Glomerular endothelial cell (primary cell): ENCODE measurements at places on chromosomes 1 and 21. TPM values are rescaled to one million over a fixed set of nuclear protein-coding genes. Genes with fewer than 3 reads are reported as not detected.

- DNase-seq: no peak
These were observed 10.8 kb downstream of the FRRS1 start for GRCh38 chr1:99755664-99756063.

DNA sequence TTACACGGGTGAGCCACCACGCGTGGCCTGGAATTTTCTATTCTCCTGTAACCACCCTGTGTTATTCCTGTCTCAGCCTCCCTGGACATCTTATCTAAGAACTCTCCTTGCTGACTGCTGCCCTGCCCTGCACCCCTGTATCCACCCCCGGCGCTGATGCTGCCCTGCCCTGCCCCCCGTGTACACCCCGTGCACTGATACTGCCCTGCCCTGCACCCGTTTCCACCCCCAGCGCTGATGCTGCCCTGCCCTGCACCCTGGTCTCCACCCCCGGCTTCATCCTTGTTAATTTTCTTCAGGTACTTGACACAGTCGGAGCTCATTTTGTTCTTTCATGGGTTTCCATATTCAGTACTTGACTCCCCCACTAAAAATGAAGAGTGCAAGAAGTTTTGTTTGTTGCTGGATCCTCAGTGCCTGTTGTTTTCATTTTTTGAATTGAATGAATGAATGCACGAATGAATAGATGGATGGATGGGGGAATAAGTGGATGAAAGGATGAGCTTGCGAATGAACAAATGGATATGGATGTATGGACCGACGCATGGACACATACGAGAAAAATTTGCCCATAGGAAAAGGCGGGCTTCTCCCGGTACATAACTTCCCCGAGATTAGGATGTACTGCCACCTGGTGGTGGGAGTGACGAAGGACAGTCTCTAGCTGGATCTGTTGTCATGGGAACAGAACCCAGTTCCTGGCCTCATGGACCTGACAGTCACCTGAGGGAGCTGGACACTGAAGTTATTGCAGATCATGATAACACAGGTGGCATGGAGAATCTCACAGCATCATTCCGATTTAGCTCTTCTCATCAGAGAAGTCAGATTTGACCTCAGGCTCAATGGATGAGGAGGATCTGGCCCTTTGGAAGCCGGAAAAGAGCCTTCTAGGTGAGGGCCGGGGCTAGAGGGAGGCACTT, 14.9 kb downstream of the AADACL4 start:
- peak; percentile 47 for DNase-seq

DNA sequence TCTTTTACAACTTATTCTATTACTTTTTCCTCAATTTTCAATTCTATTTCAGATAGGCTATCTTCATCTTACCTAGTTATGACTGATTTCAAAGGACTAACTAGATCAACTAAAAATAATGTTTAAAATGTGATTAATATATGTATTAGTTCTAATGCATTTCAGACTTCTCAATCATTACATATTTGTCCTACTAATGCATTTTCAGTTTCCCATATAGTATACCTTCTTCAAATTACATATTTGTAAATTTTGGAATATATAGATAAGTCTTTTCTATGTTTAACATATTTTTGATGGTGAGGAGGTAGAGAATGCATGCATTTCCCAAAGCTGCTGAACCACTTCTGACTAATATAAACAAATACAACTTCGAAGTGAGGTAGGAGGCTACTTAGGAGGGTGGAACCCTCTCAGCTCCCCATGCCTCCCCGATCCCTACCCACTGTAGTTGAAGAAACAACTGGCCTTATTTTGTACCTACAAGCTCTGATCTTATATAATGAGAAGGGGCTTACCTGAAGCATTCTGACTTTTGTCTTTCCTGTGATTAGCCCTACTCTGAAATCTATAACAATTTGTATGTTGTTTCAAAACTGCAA, 1.7 kb downstream of the TRMT1L start:
- no peak for DNase-seq

Gene RNF207
- total RNA-seq: 22.5 and 31.0 TPM in 2 replicates

Gene ERICH3
- not detected in 2 replicates for total RNA-seq

- no peak for DNase-seq
These were observed 70.6 kb downstream of the LAMC1 start for GRCh38 chr1:183093786-183094298.

- DNase-seq: no peak
These were observed 25.0 kb downstream of the GJA5 start for GRCh38 chr1:147735423-147735822.

Gene TRPM2
- 3.4 and 5.7 TPM in 2 replicates for total RNA-seq

DNA sequence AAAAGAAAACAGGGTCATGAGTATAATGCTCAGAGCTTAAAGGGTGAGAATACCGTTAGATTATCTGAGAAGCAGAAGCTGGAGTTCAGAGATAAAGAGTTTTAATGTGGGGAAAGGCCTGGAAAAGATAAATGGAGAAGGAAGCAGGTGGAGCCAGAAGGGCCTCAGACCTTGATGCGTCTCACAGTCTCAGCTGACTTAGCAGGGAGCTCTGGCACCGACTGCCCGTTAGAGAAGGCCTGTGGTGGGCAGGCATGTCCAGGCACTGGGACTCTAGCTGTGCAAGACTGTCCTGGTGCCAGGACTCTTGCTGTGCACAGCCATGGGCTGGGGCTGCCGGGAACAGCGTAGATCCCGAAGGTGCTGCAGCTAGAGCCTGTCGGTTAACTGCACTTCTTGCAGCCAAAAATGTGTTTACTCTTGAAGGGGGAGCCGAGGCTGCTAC, 3.8 kb upstream of the SLAMF9 start:
- DNase-seq: no peak

Gene S100B
- not detected in 2 replicates for total RNA-seq

GRCh38 chr1:240575981-240576662, 35.8 kb downstream of the GREM2 start:
- no peak for DNase-seq

GRCh38 chr1:163307479-163308171, 14.1 kb upstream of the NUF2 start:
- no peak for DNase-seq

- DNase-seq: no peak
These were observed 14.5 kb downstream of the PLEKHO1 start for GRCh38 chr1:150164224-150164623.

Gene SH3D21
- total RNA-seq: 2.4 and 4.0 TPM in 2 replicates

Gene CFAP45
- total RNA-seq: 0.53 and 0.73 TPM in 2 replicates

DNA sequence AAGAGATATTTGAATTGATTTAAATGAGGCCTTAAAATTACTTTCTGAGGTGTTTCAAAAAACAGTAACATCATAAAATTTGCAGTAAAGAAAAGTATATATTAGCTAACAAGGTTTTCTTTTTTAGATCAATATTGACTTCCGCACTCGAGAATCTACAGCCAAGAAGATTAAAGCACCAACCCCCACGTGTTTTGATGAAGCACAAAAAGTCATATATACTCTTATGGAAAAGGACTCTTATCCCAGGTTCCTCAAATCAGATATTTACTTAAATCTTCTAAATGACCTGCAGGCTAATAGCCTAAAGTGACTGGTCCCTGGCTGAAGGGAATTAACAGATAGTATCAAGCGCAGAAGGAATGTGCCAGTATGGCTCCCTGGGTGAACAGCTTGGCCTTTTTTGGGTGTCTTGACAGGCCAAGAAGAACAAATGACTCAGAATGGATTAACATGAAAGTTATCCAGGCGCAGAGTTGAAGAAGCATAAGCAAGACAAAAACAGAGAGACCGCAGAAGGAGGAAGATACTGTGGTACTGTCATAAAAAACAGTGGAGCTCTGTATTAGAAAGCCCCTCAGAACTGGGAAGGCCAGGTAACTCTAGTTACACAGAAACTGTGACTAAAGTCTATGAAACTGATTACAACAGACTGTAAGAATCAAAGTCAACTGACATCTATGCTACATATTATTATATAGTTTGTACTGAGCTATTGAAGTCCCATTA, 3.6 kb downstream of the RGS1 start:
- DNase-seq: no peak

GRCh38 chr1:47213230-47213963, 18.6 kb downstream of the TAL1 start:
- no peak for DNase-seq

GRCh38 chr1:24921938-24922662, 8.0 kb downstream of the RUNX3 start:
- DNase-seq: no peak

Gene OR6K3
- not detected in 2 replicates for total RNA-seq

GRCh38 chr1:10196976-10197375, 13.4 kb upstream of the KIF1B start:
- DNase-seq: no peak

- no peak for DNase-seq
These were observed 52.3 kb upstream of the COL18A1 start for GRCh38 chr21:45352621-45353139.

Gene DPT
- total RNA-seq: not detected in 2 replicates

Gene PPP1R8
- 32.7 and 40.7 TPM in 2 replicates for total RNA-seq

GRCh38 chr1:26275580-26276431, 4.1 kb upstream of the SH3BGRL3 start:
- DNase-seq: peak; percentile 89

DNA sequence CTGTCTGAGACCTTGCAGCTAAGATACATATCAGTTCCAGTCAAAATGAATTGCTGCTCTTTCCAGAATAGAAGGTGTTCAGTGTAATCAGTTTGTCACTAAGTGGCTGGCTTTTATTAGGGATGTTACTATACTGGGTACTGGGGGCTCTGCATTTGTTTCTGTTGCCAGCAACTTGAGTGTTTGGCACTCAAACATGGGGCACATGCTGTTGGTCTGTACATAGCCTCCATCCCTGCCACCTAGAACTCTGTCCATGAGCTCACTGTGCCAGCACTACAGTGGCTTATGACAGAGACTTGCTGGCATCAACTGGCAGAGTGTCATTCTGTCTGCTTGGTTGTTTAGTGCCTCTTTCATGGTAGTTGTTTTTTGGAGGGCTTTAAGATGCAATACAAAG, 45.1 kb downstream of the RGSL1 start:
- no peak for DNase-seq

- no peak for DNase-seq
These were observed 30.3 kb upstream of the TACSTD2 start for GRCh38 chr1:58607391-58607790.

Gene GPN2
- 9.5 TPM in 2 replicates for total RNA-seq

Gene SIKE1
- 30.4 and 39.7 TPM in 2 replicates for total RNA-seq

DNA sequence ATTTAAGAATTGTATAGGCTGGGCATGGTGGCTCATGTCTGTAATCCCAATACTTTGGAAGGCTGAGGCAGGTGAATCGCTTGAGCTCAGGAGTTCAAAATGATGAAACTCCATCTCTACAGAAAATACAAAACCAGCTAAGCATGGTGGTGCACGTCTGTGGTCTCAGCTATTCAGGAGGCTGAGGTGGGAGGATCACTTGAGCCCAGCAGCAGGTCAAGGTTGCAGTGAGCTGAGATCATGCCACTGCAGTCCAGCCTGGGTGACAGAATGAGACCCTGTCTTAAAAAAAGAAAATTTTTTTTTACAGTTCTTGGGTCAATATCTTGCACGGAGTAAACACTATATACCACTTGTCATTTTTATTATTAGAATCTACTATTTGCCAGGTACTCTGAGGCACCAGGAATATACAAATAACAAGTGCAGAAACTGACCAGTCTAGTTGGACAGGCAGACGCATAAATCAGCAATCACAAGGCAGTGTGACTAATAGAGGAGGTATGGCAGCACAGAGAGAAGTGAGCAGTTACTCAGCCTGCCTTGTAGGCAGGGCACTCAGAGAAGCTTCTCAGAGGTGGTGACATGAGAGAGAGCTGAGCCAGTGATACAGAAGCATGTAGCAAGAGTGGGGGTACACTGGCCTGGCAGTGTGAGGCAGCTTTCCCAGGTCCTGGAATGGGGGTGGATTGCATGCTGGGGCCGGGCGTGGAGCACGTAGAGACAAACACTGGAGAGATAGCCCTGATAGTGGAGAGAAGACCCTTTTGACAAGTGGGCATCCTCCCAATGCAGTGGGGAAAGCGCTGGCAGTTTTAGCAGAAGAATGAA, 8.0 kb downstream of the PHLDA3 start:
- DNase-seq: peak; percentile 63

- no peak for DNase-seq
These were observed 41.3 kb downstream of the ARID4B start for GRCh38 chr1:235286667-235287066.

Gene FHAD1
- 0.34 TPM in 1 of 2 replicates, not detected in the other for total RNA-seq

GRCh38 chr1:51669816-51670215, 52.9 kb downstream of the OSBPL9 start:
- no peak for DNase-seq

GRCh38 chr1:116855773-116856201, 53.9 kb upstream of the PTGFRN start:
- DNase-seq: no peak

Gene SERPINC1
- 0.18 TPM in 1 of 2 replicates, not detected in the other for total RNA-seq

Gene LIN28A
- 0.05 and 0.06 TPM in 2 replicates for total RNA-seq

GRCh38 chr1:239951511-239952140, 140.1 kb upstream of the FMN2 start:
- peak; percentile 42 for DNase-seq

Gene OTUD7B
- 11.3 and 14.3 TPM in 2 replicates for total RNA-seq
